ENCODE measurements at places on chromosomes 7 and 10.

- H3K27me3 ChIP-seq: no peaks in the 10 kb centered on the region
- no peak overlapping the region for H3K27ac ChIP-seq
- DNase-seq: no peak
- no peaks in the 10 kb centered on the region for H3K4me1 ChIP-seq
Observed at GRCh38 chr10:19749185-19749729, 67.0 kb upstream of the PLXDC2 start.

GRCh38 chr10:33215635-33216034 is 118.8 kb downstream of the NRP1 start:
- no peaks in the 10 kb centered on the region for H3K4me1 ChIP-seq
- H3K27me3 ChIP-seq: no peaks in the 10 kb centered on the region
- no peak overlapping the region for H3K4me3 ChIP-seq

DNA sequence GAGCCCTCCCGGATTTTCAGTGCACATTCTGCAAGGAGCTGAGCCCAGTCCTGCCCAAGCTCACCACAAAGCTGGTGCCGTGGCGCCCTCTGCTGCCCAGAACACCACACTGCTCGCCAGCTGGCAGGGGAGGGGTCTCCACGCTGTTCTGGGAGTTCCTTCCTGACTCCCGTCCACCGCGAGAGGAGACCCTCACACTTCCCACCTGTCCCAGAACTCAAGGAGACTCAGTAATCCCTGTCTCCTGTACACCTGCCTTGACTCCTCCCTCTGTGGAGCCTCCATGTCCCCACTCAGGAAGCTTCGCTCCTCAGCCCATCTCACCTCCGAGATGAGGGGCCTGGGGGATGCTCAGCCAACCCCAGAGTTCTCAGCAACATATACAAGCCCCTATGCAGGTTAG is 11.3 kb downstream of the C10orf105 start:
- H3K4me3 ChIP-seq: no peak overlapping the region
- peak; percentile 25 for DNase-seq
- peaks cover 25% of the 10 kb centered on the region for H3K4me1 ChIP-seq

DNA sequence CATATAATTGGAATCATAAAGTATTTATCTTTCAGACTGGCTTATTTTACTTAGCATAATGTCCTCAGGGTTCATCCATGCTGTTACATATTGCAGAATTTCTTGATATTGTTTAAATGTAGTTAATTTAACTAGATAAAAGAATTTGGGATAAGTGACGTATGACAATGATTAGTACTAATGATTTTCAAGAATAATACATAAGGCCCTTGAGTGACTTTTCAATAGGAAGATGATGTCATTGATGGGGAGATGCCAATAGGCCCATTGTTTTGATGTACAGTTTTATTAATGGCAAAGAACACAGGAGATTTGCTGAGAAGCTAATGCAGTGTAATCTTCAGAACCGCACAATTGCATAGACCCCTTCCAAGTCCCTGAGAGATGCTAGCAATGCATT is 537.4 kb upstream of the PHF14 start:
- H3K27ac ChIP-seq: no peak overlapping the region
- no peaks in the 10 kb centered on the region for H3K4me1 ChIP-seq

- no peaks in the 10 kb centered on the region for H3K36me3 ChIP-seq
- H3K27ac ChIP-seq: no peak overlapping the region
- H3K4me1 ChIP-seq: no peaks in the 10 kb centered on the region
Observed at GRCh38 chr10:121556455-121556854, 41.8 kb downstream of the FGFR2 start.

DNA sequence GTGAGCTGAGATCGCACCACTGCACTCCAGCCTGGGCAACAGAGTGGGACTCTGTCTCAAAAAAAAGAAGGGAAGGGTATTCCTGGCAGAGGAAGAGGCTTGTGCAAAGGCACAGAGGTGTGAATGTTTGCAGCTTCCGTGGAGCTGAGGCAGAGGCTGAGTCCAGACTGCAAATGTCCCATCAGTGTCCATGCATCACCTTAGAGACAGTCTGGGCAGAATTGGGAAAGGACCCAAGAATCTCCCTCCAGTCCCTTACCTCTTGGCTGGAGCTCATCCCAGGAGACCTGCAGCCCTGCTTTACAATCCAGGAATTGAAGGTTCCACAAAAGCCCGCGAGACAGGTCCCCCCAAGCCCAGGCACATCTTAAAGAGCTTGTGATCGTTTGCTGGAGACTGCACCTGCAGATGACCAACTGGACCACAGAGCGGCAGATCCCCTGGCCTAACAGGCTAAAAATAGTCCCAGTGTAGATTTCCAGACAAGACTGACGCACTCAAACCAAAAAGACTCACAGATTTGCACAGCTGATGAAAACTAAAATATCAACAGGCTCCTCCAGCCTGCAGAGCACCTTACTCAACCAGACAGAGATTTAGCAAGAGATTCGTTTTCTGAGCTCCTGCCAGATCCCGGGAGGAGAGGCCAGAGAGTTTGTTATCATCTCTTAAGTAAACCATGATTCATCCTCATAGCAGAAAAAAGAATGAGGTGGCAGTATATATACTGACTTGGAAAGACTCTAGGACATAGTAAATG is 22.9 kb upstream of the NANOS1 start:
- no peak overlapping the region for H3K4me3 ChIP-seq
- H3K36me3 ChIP-seq: no peaks in the 10 kb centered on the region
- no peak for DNase-seq

DNA sequence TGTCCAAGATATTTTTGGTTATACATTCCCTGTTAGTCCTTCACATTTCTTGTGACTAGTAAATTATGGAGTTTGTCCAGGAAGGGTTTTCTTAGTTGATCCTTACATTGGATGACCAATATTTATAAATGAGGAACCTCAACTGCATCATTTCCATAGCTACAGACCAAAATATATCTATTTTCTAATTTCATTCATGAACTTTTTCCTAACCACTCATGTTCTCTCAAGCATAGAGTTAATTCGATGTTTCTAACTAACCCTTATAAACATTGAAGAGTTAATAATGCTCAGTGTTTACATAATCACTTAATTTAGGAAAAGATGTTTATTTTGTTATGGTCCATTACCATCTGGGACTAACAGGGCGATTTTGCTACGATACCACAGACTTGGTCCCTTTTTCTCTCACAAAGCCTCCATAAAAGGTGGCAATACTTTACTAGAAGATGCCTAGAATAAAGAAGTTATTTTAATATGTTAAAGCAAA is 591.0 kb downstream of the MAGI2 start:
- H3K27me3 ChIP-seq: no peaks in the 10 kb centered on the region
- H3K4me3 ChIP-seq: no peak overlapping the region
- no peaks in the 10 kb centered on the region for H3K36me3 ChIP-seq
- no peaks in the 10 kb centered on the region for H3K4me1 ChIP-seq
- no peak for DNase-seq

- no peak overlapping the region for H3K4me3 ChIP-seq
- no peaks in the 10 kb centered on the region for H3K36me3 ChIP-seq
- DNase-seq: no peak
- peaks cover 1% of the 10 kb centered on the region for H3K4me1 ChIP-seq
Observed at GRCh38 chr10:132030898-132031463, 34.8 kb upstream of the JAKMIP3 start.

GRCh38 chr7:132073920-132074589 is 502.2 kb downstream of the PLXNA4 start:
- no peaks in the 10 kb centered on the region for H3K4me1 ChIP-seq
- H3K27ac ChIP-seq: no peak overlapping the region
- no peak overlapping the region for H3K4me3 ChIP-seq
- no peak for DNase-seq

- no peaks in the 10 kb centered on the region for H3K27me3 ChIP-seq
- no peaks in the 10 kb centered on the region for H3K36me3 ChIP-seq
- no peak for DNase-seq
- H3K4me1 ChIP-seq: peaks cover 37% of the 10 kb centered on the region
- no peak overlapping the region for H3K4me3 ChIP-seq
Observed at GRCh38 chr10:3813267-3813666, 28.3 kb upstream of the KLF6 start.

- H3K27ac ChIP-seq: no peak overlapping the region
- no peaks in the 10 kb centered on the region for H3K4me1 ChIP-seq
- DNase-seq: no peak
- peaks cover 3% of the 10 kb centered on the region for H3K27me3 ChIP-seq
Observed at GRCh38 chr7:14687241-14687640, 215.3 kb downstream of the DGKB start.

DNA sequence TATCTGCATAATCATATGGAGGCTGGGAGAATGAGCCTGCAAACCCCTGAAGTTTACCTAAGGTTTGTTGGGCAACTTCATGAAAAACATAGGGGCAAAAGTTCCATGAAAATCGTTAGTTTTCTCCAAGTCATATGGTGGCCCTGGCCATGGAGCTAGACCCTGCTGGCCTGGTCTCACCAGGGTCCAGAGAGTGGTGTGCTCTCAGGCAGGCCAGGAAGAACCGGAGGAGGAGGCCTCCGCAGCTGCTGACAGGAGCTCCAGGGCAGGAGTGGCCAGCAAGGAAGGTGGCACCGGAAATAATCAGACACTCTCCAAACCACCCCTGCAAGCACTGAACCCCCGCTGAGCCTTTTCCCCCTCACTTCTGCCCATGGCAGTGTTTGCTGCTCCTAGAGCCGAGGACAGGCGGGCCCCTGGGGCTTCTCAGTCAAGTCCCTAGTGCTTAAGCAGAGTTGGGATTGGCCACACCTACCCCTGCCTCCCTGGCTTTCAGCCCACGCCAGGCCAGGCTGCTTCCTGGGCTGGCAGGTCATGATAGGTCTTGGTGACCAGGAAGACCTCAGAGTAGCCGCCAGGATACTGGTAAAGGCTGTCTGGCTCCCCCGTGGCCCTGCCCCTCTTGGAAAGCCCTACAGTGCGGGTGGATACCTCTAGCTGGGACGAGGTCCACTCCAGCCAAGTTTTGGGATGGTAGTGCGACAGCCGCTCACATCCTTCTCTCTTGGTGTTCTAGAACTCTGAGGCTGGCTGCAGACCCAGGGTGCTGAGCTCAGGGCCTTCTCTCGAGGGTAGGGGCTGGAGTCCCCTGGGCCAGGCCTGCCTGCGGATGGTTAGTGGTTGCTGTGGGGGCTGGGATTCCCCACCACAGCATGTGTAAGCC is 242.8 kb downstream of the MGMT start:
- H3K4me3 ChIP-seq: no peak overlapping the region
- H3K4me1 ChIP-seq: no peaks in the 10 kb centered on the region
- no peaks in the 10 kb centered on the region for H3K36me3 ChIP-seq
- DNase-seq: no peak

All from effector memory CD4-positive, alpha-beta T cell (primary cell).